ENCODE measurements at places on chromosomes 12 and 14.

GRCh38 chr14:103724116-103724515, 8.5 kb downstream of the ZFYVE21 start:
- peak; percentile 12 for DNase-seq

DNA sequence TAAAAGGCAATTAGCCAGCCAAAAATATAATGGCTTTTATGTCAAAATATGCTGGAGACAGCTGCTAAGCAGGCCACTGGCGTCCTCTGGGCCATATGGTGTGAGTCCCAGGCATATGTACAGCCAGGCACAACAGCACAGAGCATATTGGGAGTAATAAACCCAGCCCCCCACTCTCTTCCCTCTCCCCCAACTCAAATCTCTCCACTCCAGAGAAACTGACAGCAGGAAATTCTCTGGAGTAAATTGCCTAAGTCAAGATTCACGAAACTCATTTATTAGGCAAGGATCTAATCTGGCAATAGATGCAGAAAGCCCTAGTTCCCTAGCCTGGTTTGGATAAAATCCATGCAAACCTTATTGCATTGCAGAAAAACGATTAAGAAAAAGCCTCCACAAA, 147.9 kb upstream of the SEL1L start:
- peak; percentile 90 for DNase-seq

- DNase-seq = no peak
Measured at GRCh38 chr12:108928695-108929094, 48.8 kb downstream of the DAO start.

- DNase-seq = no peak
Measured at GRCh38 chr12:10563966-10564365, 49.4 kb downstream of the MAGOHB start.

- DNase-seq = no peak
Measured at GRCh38 chr14:70917633-70918032, 10.4 kb downstream of the PCNX1 start.

- DNase-seq = no peak
Measured at GRCh38 chr12:48351022-48351708, 446 bp upstream of the ZNF641 start.

- no peak for DNase-seq
Measured at GRCh38 chr12:57604992-57605810, 577 bp downstream of the DTX3 start.

DNA sequence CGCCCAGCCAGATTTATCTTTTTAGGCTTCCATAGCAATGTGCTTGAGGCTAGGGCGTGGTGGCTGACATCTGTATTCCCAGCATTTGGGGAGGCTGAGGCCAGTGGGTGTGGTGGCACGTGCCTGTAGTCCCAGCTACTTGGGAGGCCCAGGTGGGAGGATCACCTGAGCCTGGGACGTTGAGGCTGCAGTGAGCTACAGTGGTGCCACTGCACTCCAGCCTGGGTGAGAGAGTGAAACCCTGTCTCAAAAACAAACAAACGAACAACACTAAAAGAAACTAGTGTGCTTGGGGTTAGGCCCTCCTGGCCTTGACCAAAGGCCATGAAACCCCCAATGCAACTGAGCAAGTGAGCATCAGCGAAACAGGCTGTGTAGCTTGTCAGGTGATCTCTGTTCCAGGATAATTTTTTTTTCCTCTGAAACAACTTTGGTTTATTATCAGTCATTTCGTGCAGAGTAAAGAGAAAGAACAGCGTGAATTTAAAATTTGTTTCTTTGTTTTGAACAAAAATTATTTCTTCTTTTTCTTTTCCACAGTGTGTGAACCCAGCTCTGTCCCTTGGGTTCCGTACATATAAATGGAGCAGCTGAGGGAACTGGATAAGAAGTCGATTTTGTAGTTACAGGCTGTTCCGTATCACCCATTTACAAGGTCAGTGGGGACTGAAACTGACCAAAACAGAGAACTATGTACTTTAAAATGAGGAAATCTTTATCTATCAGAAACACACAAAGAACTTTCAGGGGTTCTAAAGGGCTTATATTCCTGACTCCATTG, 8.8 kb upstream of the TUBA1C start:
- no peak for DNase-seq

- no peak for DNase-seq
Measured at GRCh38 chr14:67400434-67400833, 11.5 kb downstream of the PLEK2 start.

- DNase-seq = no peak
Measured at GRCh38 chr12:119877639-119877948, 474 bp upstream of the CIT start.

DNA sequence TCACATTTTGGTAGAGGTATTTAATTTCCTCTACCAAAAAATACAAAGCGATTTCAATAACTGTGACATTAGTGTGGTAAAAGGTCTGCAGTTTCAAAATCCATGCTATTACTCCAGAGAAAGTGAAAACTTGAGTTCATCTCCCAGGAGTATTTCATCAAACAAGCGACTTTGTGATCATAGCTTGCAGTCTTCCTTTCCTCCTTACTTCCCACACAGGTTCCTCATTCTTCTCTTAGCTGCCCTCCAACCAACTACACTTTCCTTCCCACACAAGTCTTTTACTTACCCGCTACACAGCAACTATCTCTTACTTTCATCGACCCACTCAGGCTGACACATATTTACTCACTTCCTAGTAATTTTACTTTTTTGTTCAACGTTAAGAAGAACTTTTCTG, 413.4 kb upstream of the USP15 start:
- DNase-seq = no peak

GRCh38 chr14:69358966-69359365, 39.1 kb downstream of the ERH start:
- DNase-seq = no peak

DNA sequence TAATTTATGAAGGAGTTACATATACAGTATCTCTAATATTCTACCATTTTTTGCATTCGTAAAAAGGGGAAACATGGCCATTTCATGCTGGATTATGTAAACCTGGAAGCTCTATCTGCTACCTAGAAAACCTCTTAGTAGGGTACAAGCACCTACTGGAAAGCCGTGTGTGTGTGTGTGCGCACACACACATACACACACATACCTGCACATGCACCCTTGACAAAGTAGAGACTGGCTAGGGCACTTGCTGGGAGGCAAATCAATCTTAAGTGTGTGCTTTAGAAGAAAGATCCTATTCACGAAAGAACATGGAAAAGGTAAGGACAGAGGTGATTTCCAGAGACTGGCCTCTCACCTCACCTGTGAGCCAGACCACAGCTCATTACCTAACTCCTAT, 190.8 kb downstream of the SLC5A8 start:
- no peak for DNase-seq

GRCh38 chr12:3016191-3016590, 57.0 kb downstream of the TEAD4 start:
- no peak for DNase-seq

DNA sequence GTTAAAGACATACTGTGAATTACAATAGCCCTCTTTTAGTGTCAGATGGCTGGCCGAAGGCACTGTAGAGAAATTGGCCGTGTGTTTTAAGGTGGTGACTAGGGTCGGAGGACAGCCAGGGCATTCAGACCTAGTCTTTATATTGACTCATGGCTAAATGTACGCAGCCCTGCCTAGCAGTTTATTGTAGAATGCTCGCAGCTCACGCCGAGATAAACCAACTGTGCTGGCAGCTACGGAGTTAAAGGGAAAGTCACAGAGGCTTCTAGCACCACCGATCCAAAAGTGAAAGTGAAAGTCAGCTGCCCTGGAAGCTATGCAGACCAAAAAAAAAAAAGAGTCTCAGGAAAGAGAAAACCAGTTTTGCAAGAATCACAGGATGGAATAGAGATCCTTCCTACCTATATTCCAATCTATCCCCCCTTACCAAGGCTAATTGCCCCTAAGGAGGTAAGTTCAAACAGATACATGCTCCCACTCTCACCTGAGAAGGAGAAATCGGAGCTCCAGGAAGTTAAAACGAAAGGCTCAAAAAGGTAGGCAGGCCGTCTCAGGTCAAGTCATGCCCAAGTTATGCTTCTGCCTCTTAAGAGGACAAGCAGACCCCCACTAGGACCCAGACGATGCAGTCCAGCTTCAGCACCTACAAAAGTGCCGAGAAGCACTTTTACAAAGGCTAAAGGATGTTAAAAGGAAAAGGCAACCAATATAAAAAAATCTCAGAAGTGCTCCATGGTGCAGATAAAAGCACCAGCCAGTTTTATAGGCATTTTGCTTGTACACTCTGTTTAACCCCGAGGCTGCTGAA, 24.8 kb downstream of the KLRK1 start:
- peak; percentile 60 for DNase-seq

- no peak for DNase-seq
Measured at GRCh38 chr14:75944607-75945241, 37.1 kb downstream of the TGFB3 start.

- DNase-seq = no peak
Measured at GRCh38 chr12:13680916-13681315, 300.5 kb downstream of the GRIN2B start.

DNA sequence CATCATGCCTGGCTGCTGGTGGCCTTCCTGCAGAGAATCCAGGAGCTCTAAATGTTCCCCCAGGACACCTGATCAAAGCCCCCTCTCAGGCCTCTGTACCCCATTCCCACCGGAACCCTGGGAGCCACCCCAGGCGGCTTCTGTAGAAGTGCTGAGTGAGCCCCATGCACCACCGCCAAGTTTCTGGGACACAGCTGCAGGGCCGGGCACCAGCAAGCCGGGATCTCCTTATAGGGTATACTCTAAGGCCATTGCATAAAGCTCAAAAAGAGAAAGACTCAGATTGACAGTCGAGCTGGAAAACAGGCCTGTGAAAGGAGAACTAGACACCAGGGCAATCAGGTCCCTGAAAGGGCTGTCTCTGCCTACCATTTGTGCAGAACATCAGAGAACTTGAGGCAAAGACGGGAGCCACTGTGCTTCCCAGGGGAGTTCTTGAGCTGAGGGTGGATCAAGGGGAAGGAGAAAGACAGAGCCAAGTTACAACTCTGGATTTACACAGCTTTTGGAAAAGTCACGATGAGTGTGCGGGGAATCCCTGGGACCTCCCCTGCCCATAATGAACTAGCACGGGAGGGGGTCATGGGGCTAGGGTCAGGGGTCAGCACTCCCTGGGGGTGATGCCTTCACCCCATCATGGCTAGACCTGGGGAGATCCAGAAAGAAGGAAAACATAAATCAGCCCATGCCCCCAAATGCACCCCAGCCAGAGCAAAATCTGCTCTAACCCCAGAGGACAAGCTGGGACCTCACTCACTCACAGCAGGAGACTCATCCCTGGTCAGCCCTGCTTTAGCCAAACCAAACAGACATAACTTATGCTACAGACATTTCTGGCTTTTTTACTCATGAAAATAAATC, 51.1 kb downstream of the ITPK1 start:
- no peak for DNase-seq

- no peak for DNase-seq
Measured at GRCh38 chr14:26286081-26286912, 311.5 kb downstream of the NOVA1 start.

GRCh38 chr14:90609376-90609775, 206.9 kb downstream of the TTC7B start:
- no peak for DNase-seq

DNA sequence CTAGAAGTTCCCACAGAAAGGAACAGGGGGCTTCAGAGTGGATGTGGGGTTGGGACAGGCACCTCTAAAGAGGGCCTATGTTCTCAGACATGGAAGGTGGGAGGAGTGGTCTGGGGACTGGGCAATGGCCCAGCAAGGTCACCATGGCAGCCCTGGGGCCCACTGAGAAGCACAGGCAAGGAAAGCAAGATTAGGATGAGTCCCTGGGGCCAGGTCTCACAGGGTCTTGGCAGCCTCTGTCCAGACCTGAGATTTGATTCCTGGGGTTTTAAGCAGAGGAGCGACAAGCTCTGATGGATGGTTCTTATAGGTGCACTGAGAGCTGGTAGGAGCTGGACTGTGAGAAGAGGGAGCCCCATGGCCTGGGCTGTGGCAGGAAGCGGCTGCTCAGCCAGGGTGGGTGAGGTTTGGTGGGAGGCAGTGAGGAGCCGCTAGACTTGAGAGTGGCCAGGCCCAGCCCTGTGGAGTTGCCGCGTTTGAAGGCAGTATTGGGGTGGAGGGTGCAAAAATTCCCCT, 44.0 kb downstream of the DLK1 start:
- DNase-seq = no peak

DNA sequence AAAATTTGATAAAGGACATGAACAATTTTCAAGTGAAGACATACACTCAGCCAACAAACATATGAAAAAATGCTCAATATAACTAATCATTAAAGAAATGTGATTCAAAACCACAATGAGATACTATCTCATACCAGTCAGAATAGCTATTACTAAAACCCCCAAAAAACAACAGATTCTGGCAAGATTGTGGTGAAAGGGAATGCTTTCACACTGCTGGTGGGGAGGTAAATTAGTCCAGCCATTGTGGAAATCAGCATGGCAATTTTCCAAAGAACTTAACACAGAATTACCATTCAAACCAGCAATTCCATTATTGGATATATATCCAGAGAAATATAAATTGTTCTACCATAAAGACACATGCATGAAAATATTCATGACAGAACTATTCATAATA, 18.7 kb upstream of the TAS2R14 start:
- DNase-seq = no peak

- no peak for DNase-seq
Measured at GRCh38 chr12:278046-278445, 15.4 kb upstream of the SLC6A13 start.

DNA sequence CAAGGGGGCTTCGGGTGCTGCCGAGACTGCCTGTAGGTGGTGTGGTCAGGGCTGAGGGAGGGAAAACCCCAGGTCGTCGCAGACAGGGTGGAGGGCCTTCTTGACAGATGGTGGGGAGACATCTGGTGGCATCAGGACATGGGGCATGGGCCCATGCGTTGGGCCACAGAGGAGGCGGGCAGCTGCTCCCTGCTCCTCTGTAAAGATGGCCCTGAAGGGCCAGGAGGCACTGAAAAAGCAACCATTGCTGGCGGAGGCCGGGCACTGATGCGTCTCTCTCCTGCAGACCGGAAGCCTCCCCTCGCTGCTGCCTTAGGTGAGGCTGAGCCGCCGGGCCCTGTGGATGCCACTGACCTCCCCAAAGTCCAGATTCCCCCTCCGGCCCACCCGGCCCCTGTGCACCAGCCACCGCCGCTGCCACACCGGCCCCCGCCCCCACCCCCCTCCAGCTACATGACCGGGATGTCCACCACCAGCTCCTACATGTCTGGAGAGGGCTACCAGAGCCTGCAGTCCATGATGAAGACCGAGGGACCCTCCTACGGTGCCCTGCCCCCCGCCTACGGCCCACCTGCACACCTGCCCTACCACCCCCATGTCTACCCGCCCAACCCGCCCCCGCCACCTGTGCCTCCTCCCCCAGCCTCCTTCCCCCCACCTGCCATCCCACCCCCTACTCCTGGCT, 28.8 kb downstream of the CCNK start:
- no peak for DNase-seq
